ENCODE measurements at places on chromosomes 7 and 10. TPM values are rescaled to one million over a fixed set of nuclear protein-coding genes. Genes with fewer than 3 reads are reported as not detected.
A peak's percentile ranks its signal among the peaks of the same experiment; 100 is the strongest.

SBDS gene
- total RNA-seq = 161 TPM

LMBR1 gene
- total RNA-seq = 65.7 TPM

SPRN gene
- 0.33 TPM for total RNA-seq

ATP6V0A4 gene
- total RNA-seq = 3.2 TPM

RBAK gene
- total RNA-seq = 13.0 TPM

IMPDH1 gene
- total RNA-seq = 50.5 TPM

SUN3 gene
- total RNA-seq = 0.45 TPM

DNA sequence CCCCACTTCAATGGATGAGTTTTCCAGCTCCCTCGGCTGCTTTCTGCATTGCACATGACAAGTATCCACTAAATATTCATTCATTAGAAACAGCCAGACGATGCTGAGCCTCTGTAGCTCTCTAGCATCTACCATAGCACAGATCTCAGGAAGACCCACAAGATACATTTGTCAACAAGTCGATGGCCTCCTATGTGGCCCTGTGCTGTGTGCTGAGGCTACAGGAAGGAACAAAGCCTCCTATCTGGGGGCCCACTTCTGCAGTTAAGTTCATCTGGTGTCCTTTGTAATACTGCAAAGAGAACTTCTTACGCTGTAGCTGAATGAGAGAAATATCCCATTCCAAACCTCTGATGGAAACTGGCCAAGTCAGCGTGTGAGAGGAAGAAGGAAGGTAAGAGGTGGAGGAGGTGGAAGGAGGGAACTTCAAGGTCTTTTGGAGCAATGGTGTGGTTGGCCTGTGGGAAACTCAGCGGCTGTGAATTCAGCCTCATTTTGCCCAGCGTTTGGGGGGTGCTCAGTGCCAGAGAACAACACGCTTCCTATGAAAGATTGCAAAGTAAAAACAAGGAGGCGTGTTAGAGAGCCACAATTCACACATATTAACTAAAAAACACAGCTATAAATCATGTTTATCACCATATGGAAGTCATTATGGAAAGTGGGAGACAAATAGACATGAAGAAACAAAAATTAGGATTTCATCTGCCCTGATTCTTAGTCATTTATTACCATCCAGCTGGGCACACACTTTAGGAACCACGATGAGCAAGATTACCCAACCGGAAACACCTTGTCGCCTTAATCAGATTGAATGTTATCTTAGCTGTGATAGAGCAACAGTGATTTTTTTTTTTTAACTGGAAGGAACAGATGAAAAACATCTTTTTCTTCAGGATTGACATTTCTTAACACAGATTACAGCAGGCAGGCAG is 62.2 kb upstream of the USP6NL start:
- DNase-seq = no peak

DNA sequence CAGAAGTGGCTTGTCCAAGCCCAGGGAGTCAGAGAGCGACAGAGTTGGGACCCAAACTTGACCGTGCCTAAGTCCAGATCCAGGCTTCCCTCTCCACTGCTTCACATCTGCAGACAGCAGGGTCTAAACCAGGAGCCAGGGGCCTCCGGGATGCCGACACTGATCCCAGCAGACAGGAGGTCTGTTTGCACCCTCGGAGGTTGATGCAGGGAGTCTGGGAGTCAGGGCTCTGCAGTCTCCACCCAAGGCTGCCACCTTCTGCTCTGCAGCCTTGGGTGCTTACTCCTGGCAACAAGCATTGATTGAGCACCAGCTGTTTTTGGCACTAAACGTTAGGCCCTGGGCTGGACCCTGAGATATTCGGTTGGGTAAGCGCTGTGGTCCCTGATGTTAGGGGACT is 21.0 kb downstream of the ELFN1 start:
- DNase-seq = no peak

- DNase-seq = no peak
Observed at GRCh38 chr10:32000937-32001336, 55.3 kb downstream of the KIF5B start.

DNA sequence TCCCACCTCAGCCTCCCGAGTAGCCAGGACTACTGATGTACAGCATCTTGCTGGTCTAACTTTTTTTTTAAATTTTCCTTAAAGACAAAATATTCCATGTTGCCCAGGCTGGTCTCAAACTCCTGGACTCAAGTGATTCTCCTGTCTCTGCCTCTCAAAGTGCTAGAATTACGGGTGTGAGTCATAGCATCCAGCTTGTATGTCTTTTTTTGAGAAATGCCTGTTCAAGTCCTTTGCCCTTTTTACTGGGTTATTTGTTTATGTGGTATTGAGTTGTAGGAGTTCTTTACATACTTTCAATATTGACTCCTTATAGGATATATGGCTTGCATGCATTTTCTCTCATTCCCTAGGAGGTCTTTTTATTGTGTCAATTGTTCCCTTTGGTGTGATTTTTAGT is 486.4 kb downstream of the MAGI2 start:
- DNase-seq = no peak

DNA sequence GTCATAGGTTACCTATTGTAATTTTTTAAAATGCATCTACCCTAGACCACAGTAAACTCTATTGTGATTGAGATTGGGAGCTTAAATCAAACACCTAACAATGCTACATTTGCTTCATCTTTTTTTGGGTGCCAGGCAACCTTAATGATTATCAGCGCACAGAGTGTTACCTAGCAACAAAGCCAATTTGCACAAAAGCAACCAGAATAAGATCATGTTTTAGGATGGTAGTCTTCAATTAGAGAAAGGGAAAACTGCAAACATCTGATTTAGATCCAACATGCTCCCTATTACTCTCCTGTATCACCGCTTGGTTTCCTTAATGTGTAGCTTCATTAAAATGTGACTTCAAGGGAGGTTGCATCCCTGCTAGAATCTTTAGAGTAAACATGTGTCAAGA is 226.9 kb downstream of the ABCA13 start:
- no peak for DNase-seq

- no peak for DNase-seq
Observed at GRCh38 chr10:128606055-128606454, 479.8 kb upstream of the MKI67 start.

GRCh38 chr7:29486191-29486700 is 77.4 kb upstream of the PRR15 start:
- no peak for DNase-seq

DNA sequence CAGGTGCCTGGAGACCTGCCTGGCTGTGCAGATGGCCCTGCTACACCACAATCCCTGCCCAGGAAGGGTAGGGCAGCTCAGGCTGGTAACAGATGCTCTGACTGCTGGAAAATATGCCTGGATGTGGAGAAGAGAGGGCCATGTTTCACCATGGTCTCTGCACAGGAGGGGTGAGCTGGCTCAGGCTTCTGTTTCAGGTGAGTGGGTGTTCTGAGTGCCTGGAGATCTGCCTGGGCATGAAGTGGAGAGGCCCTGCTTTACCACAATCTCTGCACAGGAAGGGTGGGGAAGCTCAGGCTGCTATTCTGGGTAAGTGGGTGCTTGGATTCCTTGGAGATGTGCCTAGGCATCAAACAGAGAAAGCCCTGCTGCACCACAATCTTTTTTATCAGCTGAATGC is 350.1 kb downstream of the KIF20B start:
- peak; percentile 98 for DNase-seq

GRCh38 chr7:91837397-91838070 is 43.0 kb downstream of the MTERF1 start:
- no peak for DNase-seq

DNA sequence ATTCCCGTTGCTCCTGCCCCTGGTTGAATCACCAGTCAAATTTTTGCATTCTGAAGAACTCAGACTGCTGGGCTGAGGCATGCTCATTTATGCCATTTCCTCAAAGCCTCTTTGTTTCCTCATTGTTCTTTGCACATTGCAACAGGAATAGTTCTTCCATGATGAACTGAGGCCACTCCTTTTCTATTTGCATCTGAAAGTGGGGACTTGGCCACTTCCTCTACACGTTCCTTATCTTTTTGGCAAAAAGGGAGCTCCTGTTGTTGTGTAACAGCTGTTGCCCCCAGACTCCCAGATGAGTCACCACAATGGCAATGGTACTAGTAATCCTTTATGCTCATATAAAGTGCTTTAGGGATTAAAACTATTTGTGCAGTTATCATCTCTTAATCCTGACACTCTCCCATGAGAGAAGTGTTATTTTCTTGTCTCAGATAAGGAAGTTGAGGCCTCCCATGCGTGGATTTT is 20.1 kb upstream of the ITPRID1 start:
- peak; percentile 90 for DNase-seq

- no peak for DNase-seq
Observed at GRCh38 chr10:127322286-127322685, 125.9 kb upstream of the INSYN2A start.

DNA sequence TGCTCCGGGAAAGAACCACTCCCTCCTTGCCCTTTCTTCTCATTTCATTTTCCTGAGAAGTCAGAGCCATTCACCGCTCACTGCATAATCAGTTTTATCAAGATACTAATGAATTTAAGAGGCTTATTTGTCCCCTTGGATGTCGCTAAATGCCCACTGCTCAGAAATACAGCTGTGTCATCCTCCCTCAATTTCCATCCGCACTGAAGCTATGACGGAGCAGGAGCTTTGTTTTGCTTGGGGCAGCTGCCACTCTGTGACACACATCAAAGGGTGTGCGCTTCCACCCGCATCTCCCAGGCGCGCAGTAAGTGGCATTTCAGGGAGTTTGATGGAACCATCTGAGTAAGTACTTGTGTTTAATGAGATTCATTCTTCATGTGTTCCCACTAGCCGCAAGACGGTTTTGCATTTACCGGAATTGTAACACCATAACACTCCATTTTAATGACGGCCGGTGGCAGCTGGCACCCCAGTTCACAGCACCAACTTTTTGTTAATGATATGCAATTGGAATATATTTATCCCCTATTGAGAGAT is 103.8 kb upstream of the PARD3 start:
- no peak for DNase-seq

DNA sequence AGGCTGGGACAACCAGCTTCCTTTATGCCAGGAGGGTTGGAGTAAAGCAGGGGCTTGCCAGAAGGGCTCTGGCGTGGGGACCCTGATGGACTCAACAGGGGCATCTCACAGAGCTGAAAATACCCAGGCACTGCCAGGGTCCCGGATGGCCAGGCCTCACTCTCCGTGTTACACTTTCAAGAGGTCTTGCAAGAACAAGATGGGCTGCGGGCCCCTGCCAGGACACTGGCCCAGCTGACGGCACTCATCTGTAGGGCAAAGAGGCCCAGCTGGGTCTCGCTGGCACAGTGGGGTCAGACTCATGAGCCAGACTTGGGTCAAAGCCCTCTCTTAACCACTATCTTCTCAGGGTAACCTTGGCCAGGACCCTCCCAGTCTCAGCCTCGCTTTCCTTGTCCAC is 90.9 kb downstream of the FAM53B start:
- DNase-seq = no peak

DNA sequence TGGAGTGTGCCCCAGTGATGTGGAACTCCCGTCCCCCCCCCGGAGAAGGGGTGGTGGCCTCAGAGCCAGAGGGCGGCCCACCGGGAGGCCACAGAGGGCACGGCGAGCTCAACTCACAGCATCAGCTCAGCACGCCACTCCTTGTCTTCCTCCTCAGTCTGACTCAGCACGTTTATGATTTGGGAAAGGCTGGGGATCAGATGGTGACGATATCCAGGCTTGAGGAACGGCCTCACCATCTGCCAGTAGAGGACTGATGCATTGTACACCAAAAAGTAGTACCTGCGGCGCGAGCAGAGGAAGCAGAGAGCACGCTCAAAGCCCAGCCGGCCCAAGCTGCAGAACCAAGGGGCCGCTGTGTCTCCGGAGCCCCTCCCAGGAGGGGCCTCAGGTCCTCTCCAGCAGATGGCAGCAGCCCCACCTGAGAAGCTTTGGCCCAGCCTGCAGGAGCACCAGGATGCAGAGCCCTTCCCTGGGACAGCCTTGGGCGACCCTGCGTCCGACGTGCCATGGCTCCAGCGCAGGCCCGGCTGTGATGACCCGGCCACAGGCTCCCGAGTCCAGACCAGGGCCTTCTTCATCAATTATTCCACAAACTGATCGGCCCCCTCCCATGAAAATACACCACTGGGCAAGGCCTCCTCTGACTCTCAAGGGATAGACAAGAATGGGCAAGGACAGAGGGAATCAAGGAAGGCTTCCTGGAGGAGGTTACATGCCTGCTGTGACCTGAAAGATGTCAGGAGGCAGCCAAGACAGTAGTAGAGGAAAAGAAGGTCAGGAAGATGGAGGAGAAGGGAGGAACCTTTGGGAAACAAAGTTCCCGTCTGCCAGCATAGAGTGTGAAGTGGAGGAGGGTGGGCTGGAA is 3.7 kb downstream of the CFAP46 start:
- DNase-seq = no peak

- no peak for DNase-seq
Observed at GRCh38 chr7:87234949-87235348, 15.4 kb upstream of the TMEM243 start.

GRCh38 chr10:93267521-93267920 is 193.8 kb downstream of the CYP26A1 start:
- DNase-seq = no peak

DNA sequence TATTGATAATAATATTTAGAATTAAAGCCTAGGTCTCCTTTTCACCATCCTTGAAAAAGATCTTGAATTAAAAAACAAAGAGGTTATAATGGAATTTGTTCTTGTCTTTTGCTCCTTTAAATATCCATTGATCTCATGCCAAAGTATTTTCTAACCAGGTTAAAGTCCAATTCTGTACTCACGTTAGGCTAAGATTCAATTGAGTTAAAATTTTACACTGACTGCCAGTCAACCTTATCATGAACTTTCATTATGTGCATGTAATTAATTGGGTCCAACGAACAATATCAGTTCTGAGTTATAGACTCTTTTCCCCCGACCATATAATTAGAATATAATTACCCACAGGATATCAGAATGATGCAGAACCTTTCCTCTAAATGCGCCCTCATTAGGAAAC is 266.6 kb downstream of the DGKB start:
- DNase-seq = no peak

- DNase-seq = no peak
Observed at GRCh38 chr10:15719899-15720634, at the start of gene ITGA8. ITGA8 (minus strand) TSS chr10:15719922; CDS start chr10:15719771, 151 bp downstream.

- DNase-seq = peak; percentile 17
Observed at GRCh38 chr7:39414224-39415035, 151.8 kb upstream of the YAE1 start.

- DNase-seq = no peak
Observed at GRCh38 chr10:96188421-96188820, 58.3 kb downstream of the ZNF518A start.

DNA sequence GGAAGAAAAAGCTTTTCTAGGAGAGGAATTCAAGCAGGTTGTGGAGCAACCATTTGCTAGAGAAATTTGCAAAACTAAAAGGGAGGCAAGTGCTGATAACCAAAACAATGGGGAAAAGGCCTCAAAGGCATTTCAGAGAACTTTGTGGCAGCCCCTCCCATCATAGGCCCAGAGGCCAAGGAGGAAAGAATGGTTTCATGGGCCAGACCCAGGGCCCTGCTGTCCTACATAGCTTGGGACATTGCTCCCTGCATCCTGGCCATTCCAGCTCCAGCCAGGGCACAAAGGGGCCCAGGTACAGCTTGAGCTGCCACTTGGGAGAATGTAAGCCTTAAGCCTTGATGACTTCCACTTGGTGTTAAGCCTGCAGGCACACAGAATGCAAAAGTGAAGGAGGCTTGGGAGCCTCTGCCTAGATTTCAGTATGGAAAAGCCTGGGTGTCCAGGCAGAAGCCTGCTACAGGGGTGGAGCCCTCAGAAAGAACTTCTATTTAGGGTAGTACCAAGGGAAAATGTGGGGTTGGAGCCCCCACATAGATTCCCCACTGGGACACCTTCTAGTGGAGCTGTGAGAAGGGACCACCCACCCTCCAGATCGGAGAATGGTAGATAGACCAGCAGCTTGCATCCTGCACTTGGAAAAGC is 91.2 kb downstream of the RALA start:
- no peak for DNase-seq

Measured in mammary epithelial cell (primary cell).